ACHN (cell line): ENCODE measurements at places on chromosomes 4 and X.

DNA sequence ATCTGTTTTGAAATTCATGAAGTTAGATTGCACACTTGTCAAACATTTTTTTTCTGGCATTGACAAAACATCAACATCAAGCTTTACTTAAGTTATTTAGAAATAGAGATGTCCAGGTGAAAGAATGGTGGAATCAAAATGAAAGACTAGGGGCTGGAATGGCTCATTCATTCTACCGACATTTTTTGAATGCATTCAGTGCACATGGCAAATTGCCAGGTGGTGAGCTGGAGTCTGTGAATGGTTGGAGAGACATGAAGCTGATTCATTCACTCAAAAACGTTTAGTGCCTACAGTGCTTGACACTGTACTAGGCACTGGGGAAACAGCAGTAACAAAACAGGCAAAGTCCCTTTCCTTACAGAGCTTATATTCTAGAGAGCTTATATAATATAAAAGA, 292.4 kb downstream of the PPP1R2C start:
- peak; percentile 45 for DNase-seq

GRCh38 chrX:96994093-96994492, 110.4 kb downstream of the RPA4 start:
- DNase-seq: no peak

- DNase-seq: no peak
Observed at GRCh38 chr4:139841464-139842195, 176.0 kb downstream of the MGST2 start.

- no peak for DNase-seq
Observed at GRCh38 chr4:173584506-173584905, 54.5 kb upstream of the HAND2 start.

DNA sequence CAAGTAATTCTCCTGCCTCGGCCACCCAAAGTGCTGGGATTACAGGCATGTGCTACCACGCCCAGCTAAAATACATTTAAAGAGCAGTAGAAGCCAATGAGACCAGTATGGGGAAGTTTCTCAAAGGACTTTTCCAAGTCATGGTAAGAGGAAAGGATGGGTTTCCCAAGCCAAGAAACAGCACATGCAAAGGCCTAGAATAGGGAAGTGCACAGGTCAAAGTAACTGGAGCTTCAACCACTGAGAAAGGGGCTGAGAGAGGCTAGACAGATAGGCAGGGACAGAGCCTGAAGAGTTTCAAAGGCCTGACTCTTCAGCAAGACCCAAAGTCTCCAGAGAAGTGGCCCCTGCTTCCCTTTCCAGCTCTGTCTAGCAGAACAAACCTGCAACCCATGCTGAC, 162.1 kb downstream of the CORIN start:
- DNase-seq: no peak

DNA sequence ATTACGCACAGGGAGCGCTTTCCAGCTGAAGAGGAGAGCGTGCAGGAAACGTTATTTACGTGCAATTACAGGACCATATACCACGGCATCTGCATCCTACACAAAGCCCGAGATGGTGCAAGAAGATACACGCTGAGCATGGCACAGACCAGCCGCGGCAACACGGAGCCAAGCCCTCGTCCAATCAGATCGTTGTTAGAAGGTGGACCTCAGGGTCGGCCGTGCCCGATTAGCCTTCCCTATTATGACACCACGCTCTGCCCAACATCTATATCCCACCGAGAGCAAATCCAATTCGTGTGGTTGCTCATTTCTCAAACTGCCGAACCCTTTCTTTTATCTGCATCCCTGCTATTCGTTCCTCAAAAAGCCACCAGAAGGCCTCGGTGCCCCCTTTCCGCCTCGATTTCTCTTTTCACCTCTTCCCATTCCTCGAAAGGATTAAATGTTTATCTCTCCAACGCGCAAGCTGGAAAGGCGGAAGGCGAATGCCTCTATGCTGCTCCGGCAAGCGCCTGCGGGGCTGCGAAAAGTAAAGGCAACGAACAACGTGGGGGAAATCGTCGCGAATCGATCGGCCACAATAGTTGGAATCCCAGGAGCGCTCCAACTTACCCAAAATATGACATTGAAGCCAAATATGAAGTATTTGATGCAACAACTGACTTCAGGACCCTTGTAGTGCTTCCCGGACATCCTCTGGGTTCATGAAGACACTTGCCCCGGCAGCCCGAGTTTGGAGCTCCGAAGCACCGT, 702 bp downstream of the TSPAN5 start:
- DNase-seq: peak; percentile 78

GRCh38 chr4:84378983-84379382, 120.1 kb downstream of the NKX6-1 start:
- DNase-seq: no peak

GRCh38 chr4:176413171-176413570, 93.4 kb downstream of the SPCS3 start:
- no peak for DNase-seq

DNA sequence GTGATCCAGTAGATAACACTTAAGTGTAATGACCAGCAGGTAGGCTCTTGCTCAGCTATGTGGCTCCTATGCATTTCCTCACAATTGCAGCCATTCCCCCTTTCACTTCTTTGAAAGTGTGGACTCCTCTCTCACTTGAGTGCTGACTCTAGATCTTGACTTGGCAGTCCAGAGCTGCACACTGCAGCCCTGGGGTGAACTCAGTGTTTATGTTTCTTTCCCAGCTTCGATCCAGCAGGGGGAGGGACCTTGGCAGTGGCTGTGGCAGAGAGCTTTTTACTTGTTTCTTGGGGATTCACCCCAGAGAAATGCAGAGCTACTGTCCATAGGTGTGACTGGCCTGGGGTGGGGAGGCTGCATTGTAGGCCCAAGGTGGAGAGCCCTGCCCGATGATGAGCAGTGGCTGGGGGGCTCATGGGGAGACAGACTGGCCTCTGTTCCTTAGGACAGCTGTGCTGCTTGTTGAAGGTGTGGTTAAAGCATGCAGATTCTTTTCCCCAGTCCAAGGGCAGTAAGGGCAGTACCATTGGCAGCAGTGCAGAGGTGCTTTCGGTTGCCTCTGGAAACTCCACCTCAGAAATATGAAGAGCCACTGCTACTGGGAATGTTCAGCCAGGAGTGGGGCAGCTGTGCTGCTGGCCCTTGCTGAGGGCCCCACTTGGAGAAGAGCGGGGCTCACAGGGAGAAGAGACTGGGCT, 134.7 kb downstream of the SH3BGRL start:
- no peak for DNase-seq

- no peak for DNase-seq
Observed at GRCh38 chrX:69268611-69269010, 103.4 kb upstream of the PJA1 start.

DNA sequence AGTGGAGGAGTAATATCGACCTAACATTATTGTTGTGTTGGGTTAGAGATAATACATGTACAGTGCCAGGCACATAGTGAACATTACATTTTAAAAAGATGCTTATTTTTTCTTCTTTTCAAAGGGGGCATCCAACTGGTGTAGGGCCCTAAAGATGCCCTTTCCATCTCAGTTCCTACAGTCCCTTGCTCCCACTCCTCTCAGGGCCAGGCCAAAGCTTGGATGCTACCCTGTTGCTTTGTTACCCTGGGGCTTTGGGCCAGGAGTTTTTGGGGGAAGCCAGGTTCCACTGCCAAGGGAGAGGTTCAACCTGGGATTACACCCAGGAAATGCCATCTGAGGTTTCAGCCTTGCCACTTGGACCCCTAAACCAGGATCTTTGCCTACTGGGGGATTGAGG, 918 bp downstream of the IGSF1 start:
- no peak for DNase-seq

GRCh38 chr4:158016511-158016910, 156.3 kb downstream of the GASK1B start:
- no peak for DNase-seq

GRCh38 chrX:102934624-102935023, 2.4 kb upstream of the RAB40AL start:
- peak; percentile 16 for DNase-seq

- no peak for DNase-seq
Observed at GRCh38 chr4:99024481-99025275, 29.2 kb downstream of the METAP1 start.

DNA sequence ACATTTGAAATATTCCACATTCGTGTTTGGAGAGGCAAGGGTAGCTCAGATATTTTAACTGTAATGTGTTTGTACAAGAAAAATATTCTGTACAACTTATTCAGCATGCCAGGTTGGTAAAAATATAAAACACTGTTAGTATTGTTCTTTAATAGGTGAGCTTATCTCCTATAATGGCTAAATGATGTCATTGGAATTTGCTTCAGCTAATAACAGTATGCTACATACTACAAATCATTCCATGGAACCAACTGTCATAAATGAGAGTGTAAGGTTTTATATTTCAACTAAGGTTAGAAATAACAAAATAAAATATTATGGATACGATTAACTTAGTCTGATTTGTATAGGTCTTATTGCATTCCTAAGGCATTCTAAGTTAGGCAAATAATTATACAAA, 206.6 kb downstream of the ADGRL3 start:
- DNase-seq: no peak

GRCh38 chr4:30450474-30450873, 269.7 kb upstream of the PCDH7 start:
- DNase-seq: no peak

- DNase-seq: peak; percentile 73
Observed at GRCh38 chr4:11635342-11635741, 206.6 kb upstream of the HS3ST1 start.

DNA sequence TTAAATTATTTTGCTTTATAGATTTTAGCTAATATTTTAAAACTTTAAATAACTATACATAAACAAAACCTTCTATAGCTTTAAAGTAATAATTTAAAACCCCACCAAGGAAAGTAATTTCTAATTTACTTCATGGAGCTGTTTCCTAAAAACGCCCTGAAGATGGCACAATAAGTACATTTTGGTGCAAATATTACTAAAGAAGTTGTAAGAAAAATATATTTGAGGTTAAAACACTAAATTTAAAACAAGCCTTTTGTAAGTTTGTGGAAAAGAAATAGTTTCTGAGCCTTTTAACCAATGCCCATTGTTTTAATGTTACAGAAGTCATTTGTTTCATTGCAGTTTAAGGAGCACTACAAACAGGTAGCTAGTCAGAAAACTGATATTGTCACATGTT, 137.4 kb upstream of the AGA start:
- no peak for DNase-seq

DNA sequence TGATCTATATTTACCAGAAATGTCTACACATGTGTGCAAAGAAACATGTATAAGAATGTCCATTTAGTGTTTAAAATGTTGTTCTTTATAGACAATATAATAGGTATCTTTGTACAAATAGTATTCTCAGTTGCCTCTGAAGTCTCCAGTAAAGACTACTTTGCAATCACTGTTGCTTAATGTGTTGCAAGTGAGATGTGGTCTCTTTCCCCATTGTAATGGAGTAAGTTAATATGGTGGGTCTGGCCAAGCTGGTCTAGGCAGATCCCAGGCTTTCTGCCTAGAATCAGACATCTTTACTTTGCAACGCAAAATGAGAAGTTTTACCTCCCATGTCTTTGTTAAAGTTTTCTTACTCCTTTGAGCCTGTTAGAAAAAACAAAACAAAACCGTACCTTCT, 144.8 kb downstream of the GABRA3 start:
- DNase-seq: no peak

GRCh38 chr4:140047017-140047640, 106.9 kb downstream of the MAML3 start:
- DNase-seq: no peak

- DNase-seq: no peak
Observed at GRCh38 chrX:132657876-132658275, 169.0 kb upstream of the MBNL3 start.

- no peak for DNase-seq
Observed at GRCh38 chrX:9888953-9889470, 78.1 kb upstream of the CLDN34 start.

GRCh38 chrX:17425136-17425535, 50.1 kb downstream of the NHS start:
- no peak for DNase-seq

DNA sequence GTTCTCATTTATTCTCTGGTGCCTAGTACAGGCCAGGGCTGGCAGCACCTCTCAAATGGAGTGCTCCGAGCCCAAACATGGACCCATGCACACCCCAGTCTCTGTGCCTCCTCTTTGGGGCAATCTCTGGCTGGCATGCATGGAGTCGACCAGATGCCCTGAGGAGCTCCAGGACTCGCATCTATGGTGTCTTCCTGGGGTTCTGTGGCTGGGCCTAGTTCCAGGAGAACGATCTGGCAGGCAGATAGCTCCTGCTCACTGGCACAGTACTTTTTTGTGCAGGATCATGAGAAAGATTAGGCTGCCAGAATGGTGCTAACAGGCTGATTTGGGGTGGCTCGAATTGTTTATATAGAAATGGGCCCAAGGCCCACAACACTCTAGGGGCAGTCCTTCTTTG, 72.0 kb upstream of the PJA1 start:
- no peak for DNase-seq

DNA sequence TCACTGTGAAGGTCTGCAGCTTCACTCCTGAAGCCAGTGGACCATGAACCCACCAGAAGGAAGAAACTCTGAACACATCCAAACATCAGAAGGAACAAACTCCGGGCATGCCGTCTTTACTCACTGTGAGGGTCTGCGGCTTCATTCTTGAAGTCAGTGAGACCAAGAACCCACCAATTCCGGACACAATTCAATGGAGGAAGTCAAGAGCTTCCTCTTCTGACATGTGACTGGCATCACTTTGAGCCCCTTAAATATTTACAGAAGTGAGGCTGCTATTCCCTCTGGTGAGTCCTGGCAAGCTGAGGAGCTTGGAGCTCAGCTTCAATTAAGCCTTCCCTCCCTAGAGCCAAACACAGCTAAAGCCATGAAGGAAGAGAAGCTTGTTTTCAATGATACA, 103.5 kb upstream of the SRD5A3 start:
- no peak for DNase-seq

DNA sequence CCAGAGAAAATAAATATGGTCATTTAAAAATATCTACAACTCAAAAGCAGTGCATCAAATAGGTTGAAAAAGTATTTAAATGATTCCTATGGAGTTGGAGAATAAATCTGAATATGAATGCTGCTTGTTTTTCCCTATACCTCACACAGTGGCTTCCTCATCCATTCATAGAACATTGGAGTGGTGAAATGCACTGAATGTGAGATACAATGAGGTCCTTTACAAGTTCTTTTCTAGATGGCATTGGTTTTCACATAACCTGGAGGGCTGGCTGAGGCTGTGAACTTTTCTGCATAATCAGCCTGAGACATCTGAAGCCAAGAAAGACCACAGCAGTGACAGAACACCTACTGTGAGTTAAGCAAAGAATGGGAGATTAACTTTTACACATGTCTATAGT, 279.1 kb upstream of the NRK start:
- DNase-seq: no peak

DNA sequence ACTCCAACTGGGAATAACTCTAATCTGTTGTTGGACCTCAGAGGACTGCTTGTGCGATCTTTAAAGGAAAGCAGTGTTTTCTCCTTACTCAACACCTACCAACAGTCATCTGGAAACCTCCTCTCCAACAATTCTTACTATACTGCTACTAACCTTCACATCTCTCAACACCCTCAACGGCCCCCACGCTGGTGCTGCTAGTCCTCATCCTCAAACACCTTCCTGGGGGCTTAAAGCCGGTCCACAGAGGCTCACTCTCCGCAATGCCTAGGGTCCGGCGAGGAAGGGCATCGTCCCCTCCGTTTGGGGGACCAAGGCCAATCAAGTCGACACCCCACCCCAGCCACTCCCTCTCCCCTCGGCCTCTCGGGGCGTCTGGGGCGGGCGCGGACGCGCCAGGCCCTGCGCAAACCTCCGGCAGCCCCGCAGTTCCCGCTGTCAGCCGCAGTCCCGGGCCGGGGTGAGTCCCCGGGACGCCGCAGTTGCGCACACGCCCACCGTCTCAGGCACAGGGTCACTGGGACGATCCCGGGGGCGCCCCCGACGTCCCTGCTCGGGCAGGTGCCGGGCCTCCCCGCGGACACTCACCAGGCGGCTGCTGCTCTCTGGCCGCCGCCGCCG, 418 bp downstream of the TAB3 start:
- no peak for DNase-seq
